ENCODE measurements at places on chromosomes 6 and 20. TPM values are rescaled to one million over a fixed set of nuclear protein-coding genes. Genes with fewer than 3 reads are reported as not detected.

VIP gene
- total RNA-seq = not detected

SSTR4 gene
- not detected for total RNA-seq

CAPN11 gene
- total RNA-seq = not detected

HMGCLL1 gene
- total RNA-seq = 6.3 TPM

SIRPD gene
- not detected for total RNA-seq

HRH3 gene
- 13.7 TPM for total RNA-seq

CCN6 gene
- not detected for total RNA-seq

PLAGL1 gene
- total RNA-seq = 0.69 TPM

TINAG gene
- total RNA-seq = not detected

DNA sequence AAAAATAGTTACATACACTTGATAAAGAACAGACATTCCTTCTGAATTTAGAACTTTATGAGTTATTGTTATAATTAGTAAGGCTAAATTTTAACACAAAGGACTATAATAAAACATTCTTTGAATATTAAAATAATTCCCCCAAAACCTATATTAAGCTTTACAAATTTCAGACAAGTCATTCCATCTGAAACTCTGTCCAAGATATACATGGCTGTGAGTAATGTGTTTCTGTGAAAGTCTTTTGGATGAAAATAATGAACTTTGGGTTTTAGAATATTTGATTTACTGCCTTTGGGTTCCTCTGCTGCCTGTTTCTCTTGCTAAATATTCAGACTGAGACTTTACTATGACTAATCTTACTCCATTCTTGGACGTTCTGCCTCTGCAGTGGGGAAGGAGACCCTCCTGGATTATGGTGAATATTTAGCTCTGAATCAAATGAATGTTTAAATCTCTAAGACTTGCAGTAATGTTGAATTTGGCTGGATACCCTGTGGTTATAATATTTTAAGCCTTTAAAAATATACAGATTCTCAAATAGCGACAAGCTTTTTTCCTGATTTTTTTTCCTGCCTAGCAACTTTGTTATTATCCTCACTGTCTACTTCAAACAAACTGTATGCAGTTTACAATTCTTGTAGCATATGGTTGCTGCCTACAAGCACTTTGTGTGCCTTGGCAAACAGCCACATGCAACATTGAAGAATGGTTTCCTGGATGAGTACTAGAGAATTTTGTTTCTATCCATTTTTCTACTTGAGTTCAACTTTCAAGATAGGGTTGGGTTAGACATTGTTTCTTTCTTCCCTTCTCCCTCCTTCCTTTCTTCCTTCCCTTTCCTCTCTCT is 51.4 kb downstream of the TXLNB start:
- H3K36me3 ChIP-seq = no peaks in the 10 kb centered on the region
- H3K27ac ChIP-seq = no peak overlapping the region
- peaks cover 5% of the 10 kb centered on the region for H3K4me1 ChIP-seq
- H3K27me3 ChIP-seq = peaks cover 3% of the 10 kb centered on the region
- H3K4me3 ChIP-seq = no peak overlapping the region
- DNase-seq = no peak

GRCh38 chr6:139126255-139126654 is 8.6 kb upstream of the HECA start:
- no peak overlapping the region for H3K27ac ChIP-seq
- H3K36me3 ChIP-seq = no peaks in the 10 kb centered on the region
- H3K4me1 ChIP-seq = no peaks in the 10 kb centered on the region
- H3K4me3 ChIP-seq = no peak overlapping the region
- DNase-seq = no peak
- no peaks in the 10 kb centered on the region for H3K27me3 ChIP-seq

GRCh38 chr6:87176493-87176892 is 21.1 kb downstream of the ZNF292 start:
- peaks cover 40% of the 10 kb centered on the region for H3K4me1 ChIP-seq
- no peak overlapping the region for H3K27ac ChIP-seq
- H3K36me3 ChIP-seq = no peaks in the 10 kb centered on the region
- H3K4me3 ChIP-seq = no peak overlapping the region

DNA sequence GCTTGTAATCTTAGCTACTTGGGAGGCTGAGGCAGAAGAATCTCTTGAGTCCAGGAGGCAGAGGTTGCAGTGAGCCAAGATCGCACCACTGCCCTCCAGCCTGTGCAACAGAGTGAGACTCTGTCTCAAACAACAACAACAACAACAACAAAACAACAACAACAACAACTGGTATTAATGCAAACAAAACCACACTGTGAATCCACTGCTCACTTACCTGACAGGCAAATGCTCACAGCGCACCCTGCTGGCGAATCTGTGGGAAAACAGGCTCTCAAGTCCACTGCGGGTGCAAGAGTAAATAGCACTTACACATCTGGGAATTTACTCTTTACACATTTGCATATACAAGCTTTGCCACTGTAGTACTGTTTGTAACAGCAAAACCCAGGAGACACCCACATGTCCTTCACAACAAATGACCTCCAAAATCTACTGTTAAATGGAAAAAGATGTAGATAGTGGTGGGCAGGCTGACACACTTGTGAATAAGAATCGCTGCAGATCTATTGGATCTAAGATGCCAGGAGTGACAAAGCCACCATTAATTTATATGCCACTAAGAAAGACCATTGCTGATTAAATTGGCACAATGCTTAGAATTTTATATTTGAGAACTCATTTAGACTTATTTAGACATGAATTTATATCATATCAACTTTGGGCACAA is 29.3 kb downstream of the NSFL1C start:
- no peak overlapping the region for H3K4me3 ChIP-seq
- peak; percentile 83 for DNase-seq
- no peak overlapping the region for H3K27ac ChIP-seq
- peaks cover 3% of the 10 kb centered on the region for H3K27me3 ChIP-seq
- peaks cover 9% of the 10 kb centered on the region for H3K36me3 ChIP-seq

DNA sequence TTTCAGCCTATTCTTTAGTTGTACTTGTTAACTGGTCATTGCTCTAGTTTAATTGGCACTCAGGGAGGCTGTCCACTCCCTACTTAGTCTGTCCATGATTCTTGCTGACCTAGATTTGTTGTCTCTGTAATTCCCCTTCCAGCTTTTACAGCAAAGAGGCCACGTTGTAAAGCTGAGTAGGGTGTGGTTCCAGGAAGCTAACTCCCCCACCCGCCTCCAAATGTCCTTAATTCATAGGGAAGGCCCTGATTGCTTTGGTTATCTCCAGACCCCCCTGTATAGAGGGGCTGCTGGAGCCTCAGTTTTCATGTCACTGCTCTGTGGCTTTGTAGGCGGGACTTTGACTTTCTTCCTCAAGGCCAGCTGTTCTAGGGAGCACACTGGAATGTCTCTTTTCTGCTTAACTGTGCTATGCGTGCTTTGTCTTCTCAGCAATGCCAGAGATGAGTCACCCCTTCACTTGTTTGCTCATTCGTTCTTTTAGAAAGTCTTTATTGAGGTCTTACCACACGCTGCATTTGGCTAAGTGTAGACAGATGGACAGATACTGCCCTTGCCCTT is 175.1 kb upstream of the JAG1 start:
- H3K4me3 ChIP-seq = no peak overlapping the region
- H3K36me3 ChIP-seq = no peaks in the 10 kb centered on the region
- H3K27me3 ChIP-seq = no peaks in the 10 kb centered on the region

- DNase-seq = no peak
- no peak overlapping the region for H3K27ac ChIP-seq
- no peaks in the 10 kb centered on the region for H3K27me3 ChIP-seq
- no peak overlapping the region for H3K4me3 ChIP-seq
- H3K36me3 ChIP-seq = no peaks in the 10 kb centered on the region
- H3K4me1 ChIP-seq = no peaks in the 10 kb centered on the region
Observed at GRCh38 chr6:140571145-140571544, 1196.7 kb upstream of the CITED2 start.

- peaks cover 3% of the 10 kb centered on the region for H3K27me3 ChIP-seq
- H3K4me1 ChIP-seq = peaks cover 1% of the 10 kb centered on the region
- no peak for DNase-seq
Observed at GRCh38 chr6:47729019-47729418, 30.6 kb downstream of the ADGRF4 start.

GRCh38 chr6:1796706-1797529 is 187.2 kb downstream of the FOXC1 start:
- no peak overlapping the region for H3K27ac ChIP-seq
- no peak overlapping the region for H3K4me3 ChIP-seq
- H3K4me1 ChIP-seq = peaks cover 11% of the 10 kb centered on the region

DNA sequence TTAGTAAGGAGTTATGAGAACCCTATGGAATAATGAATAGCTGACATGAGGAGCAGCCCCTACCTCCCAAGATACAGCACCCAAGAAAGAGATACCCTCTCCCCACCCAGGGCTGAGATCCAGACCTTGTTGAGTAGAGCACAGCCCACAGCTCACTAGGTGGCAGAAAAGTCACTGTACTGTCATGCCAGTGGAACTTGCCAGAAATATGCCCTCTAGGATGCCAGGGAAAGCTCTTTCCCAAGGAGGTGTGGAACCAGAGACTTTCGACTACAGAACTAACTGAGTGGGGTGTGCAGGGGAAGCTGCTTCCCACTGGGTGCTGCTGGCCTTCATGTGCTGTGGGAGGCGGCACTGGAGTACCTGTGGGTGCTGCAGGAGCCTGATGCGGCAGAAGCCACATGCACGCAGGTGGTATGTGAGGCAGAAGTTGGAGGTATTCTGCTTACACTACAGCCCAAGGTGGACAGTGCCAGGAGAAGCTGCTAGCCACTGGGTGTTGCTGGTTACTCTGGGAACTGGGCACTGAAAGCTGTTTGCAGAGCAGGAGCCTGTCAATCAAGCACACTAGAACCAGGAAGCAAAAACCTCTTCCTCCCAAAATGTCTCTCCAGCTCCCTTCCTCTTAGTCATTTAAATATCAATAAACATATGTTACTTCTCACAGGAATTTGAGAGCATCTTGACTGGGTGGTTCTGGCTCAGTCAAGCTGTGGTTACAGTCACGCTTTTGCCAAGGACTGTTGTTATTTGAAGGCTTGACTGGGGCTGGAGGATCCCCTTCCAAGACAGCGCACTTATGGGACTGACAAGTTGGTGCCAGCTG is 17.8 kb downstream of the ARMC12 start:
- H3K27ac ChIP-seq = no peak overlapping the region
- H3K27me3 ChIP-seq = peaks cover 4% of the 10 kb centered on the region
- no peak overlapping the region for H3K4me3 ChIP-seq
- H3K4me1 ChIP-seq = peaks cover 4% of the 10 kb centered on the region
- no peak for DNase-seq

DNA sequence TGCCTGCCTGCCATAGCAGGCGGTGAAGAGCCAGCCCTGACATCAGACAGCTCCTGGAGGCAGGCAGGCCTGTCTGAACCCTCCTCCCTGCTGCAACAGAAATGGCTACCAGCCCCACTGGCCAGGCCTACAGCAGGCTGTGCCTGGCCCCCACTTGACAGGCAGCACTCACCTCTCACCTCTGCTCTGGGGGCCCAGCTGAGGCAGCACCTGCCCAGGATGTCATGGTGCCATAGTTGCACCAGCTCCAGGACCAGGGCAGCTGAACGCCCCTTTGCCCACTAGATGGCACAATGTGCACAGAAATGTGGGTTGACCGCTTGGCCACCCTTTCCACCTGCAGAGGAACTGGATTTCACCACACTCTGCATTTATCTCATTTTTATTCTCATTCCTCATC is 30.6 kb downstream of the MRPL14 start:
- H3K36me3 ChIP-seq = no peaks in the 10 kb centered on the region
- H3K27me3 ChIP-seq = peaks cover 7% of the 10 kb centered on the region
- peak; percentile 82 for DNase-seq
- peaks cover 5% of the 10 kb centered on the region for H3K4me1 ChIP-seq

- H3K27ac ChIP-seq = no peak overlapping the region
- H3K27me3 ChIP-seq = no peaks in the 10 kb centered on the region
- peaks cover 4% of the 10 kb centered on the region for H3K4me1 ChIP-seq
- no peak for DNase-seq
- H3K36me3 ChIP-seq = no peaks in the 10 kb centered on the region
- no peak overlapping the region for H3K4me3 ChIP-seq
Observed at GRCh38 chr6:99250476-99250875, 99.0 kb downstream of the FAXC start.

DNA sequence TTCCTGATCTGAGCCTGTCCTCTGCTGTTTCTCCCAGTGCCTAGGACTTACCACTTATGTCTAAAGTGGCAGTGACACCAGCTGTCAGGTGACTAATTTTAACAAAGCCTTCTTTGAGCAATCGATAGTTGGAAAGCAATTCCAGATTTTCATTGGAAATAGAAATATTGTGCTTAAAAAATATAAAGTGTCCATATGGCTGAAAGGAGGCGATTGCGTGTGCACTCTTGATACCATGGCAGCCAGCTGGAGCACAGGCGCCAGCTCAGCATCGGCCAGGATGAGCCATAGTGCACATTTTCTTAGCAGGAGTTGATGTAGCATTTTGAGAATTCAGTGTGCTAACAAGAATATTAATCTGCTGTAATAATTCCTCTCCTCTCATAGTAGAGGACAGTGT is 70.0 kb downstream of the LRRC1 start:
- DNase-seq = no peak
- no peaks in the 10 kb centered on the region for H3K36me3 ChIP-seq
- H3K27ac ChIP-seq = peak overlapping the region; percentile 5
- H3K4me3 ChIP-seq = no peak overlapping the region

GRCh38 chr6:169930799-169931198 is 179.4 kb downstream of the ERMARD start:
- H3K4me1 ChIP-seq = no peaks in the 10 kb centered on the region
- DNase-seq = no peak
- H3K27ac ChIP-seq = no peak overlapping the region
- H3K4me3 ChIP-seq = no peak overlapping the region

GRCh38 chr20:22450537-22450936 is 133.8 kb downstream of the FOXA2 start:
- no peak for DNase-seq
- H3K27me3 ChIP-seq = no peaks in the 10 kb centered on the region
- no peak overlapping the region for H3K4me3 ChIP-seq

DNA sequence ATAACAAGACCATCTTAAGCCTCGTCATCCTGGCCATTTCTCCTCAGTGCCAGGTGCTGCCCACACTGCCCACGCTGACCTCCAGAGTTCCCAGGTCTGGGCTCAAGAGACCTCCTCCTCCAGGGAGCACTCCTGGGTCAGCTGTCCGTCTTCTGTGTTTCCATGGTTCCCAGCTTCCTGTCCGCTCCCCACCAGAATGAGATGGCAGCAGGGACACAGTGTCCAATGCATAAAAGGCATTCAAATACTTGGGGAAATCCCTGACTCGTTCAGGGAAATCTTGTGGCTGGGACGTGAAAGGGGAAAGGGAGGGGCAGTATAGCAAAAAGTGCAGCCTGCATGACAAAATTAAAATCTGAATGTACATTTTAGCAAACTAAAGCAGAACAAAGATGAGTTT is 54.3 kb downstream of the SLC23A2 start:
- H3K4me3 ChIP-seq = no peak overlapping the region
- DNase-seq = no peak
- H3K4me1 ChIP-seq = peaks cover 22% of the 10 kb centered on the region
- H3K36me3 ChIP-seq = no peaks in the 10 kb centered on the region
- no peak overlapping the region for H3K27ac ChIP-seq
- H3K27me3 ChIP-seq = peaks cover 2% of the 10 kb centered on the region

All from glutamatergic neuron (in vitro differentiated cells).